ENCODE measurements at places on chromosomes 11 and 22.

DNA sequence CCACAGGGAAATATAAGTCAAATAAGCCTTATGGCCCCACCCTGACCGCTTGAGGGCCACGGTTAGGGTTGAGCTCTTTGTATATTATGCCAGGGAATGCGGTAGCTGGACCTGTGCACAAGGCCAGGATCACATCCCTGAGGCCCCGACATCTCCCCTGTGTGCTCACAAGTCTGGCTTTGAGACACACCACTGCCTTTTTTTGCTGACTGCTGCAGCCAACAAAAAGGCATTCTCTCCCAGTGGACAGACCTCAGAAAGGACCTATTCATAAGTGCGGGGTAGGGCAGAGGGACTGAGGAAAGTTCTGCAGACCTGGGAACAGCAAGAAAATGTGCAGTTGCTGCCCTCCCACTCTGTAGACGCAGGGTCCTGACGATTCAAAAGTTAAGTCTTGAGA is 3.4 kb upstream of the SIDT2 start:
- DNase-seq: no peak

DNA sequence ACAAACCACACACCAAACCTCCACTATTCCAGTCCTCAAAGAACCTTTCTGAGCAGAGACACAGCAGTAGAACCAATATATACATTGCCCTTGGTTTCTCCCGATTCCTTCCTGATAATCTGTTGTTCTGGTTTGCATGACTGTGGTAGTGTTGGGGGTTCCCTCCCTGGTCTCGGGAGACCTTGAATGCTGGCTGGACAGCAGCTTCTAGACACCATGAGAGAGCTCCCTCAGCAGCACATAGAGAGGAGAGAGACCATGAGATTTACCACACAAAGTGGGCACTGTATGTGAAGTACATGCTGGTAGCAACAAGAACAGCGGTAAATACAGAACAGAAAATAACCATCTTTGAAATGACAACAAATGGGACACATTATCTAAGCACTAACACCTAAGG is 2.6 kb downstream of the C11orf91 start:
- no peak for DNase-seq

GRCh38 chr11:78922859-78923625 is 348.4 kb upstream of the NARS2 start:
- no peak for DNase-seq

DNA sequence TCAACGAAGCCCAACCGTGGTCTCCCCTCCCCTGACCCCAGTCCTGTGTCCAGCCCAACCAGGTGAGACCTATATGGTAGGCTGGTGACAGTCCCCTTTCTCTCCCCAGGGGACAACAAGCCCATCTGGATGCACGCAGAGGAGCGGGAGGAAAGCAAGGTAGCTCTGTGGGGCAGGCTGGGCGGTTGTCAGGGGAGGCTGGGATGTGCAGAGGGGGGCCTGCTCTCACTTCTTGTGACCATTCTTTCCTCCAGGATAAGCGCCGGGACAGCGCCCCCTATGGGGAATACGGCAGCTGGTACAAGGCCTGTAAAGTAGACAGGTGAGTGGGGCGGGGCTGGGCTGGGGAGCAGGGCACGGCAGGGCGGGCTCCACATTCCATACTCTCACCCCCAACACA is 3.5 kb upstream of the RAB1B start:
- peak; percentile 51 for DNase-seq

DNA sequence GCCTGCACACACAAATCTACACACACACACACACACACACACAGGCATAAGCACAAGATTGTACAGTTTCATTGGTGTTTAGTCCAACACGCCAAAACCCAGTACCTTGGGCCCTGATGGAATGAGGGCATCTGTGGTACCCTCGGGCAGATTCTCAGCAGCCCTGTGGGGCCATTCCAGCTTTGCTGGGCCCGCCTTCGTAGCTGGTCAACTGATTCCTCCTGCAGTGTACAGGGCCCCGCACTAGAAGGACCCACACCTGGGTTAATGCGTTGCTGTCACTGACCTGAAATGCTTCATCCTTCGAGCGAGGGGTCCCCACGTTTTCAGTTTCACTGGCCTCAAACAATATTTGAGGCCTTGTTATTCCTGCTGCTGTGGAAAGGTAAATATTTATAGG is 731.2 kb downstream of the BRD1 start:
- no peak for DNase-seq

DNA sequence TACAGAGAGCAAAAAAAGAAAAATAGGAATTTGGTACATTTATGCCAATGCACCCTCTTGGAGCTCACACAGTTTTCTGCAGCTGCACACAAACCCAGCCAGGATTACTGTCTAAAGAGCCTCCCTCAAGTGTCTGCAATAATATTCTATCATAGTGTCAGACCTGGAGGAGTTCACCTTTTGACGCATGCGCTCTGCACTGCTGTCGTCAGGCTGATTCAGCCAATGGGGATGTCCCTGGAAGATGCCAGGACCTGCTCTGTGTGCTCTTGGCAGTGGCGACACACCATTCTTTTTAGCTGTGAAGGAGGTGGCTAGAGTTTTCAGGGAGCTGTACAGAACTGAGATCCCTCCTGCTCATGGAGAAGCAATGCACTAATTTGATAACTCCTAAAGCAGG is 249.0 kb upstream of the KIRREL3 start:
- DNase-seq: no peak

Data from CD4-positive, alpha-beta T cell treated with Interleukin-10 for 1 hour (primary cell).